Activated CD8-positive, alpha-beta memory T cell treated with anti-CD3 and anti-CD28 coated beads for 48 hours (primary cell): ENCODE measurements at places on chromosomes 2 and 18.

DNA sequence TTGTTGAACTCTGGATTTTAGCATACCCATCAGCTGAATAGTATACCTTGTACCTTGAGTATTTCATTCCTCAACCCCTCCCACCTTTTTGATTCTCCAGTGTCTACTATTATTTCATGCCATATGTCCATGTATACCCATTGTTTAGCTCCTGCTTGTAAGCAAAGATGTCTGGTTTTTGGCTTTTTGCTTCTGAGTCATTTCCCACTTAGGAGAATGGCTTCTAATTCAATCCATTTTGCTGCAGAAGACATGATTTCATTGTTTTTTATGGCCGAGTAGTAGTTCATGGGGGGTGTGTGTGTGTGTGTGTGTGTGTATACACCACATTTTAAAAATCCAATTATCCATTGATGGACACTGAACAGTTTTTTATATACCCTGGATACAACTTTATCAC, 24.3 kb upstream of the MOCOS start:
- DNase-seq = no peak

DNA sequence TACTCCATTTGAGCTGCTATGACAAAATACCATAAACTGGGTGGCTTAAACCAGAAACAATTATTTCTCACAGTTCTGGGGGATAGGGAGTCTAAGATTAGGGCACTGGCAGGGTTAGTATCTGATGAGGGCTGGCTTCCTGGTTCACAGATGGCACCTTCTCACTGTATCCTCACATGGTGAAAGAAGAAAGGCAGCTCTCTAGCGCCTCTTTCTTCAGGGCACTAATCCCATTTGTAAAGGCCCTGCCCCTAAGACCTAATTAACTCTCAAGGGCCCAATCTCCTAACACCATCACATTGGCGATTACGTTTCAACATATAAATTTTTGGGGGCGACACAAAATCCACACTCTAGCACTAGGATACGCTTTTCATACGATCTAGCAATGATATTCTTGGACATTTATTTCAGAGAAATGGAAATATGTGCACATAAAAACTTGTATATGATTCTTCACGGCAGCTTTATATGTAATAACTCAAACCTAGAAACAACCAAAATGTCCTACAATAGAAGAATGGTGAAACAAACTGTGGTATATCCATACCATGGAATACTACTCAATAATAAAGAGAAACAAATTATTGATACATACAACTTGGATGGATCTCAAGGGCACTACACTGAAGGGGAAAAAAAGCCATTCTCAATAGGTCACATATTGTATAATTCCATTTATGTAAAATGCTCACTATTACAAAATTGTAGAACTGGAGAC, 111.0 kb downstream of the BCL2L11 start:
- DNase-seq = no peak

DNA sequence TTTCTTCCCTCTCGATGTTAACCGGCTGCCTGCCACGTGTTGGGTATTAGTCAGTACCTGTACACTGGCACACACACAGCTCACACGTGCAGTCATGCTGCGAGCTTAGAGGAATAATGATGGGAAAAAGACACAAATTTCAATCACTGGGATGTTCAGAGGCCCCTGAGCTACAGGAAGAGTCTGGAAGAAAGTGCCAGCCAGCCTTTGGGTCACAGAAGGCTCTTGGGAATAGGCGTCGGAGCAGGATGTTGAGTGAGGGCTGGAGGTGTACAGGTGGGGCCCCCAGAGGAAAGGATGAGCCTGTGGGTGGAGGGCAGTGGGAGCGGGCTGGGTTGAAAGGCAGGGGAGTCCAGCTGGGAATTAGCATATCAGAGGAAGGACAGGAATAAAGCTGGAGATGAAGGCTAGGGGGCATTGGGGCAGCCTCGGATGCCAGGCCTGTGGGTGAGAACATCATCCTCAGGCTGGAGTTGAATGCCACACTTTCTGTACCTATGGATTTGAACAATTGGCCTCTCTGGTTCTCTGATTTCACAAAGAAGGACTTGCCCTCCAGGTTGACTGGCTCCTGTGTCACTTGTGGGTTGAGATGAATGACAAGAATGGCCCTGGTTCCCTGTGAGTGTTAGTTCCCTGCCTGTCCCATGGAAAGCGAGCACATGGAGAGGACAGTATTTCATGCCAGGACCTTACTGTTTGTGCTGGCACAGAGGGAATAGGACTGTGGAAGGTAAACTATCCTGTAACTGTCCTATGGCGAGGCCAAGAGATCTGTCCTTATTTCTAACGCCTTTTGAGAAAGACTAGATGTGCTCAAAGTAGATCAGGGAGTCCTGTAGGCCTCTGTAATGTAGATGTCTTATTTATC, 40.6 kb downstream of the GREB1 start:
- no peak for DNase-seq

DNA sequence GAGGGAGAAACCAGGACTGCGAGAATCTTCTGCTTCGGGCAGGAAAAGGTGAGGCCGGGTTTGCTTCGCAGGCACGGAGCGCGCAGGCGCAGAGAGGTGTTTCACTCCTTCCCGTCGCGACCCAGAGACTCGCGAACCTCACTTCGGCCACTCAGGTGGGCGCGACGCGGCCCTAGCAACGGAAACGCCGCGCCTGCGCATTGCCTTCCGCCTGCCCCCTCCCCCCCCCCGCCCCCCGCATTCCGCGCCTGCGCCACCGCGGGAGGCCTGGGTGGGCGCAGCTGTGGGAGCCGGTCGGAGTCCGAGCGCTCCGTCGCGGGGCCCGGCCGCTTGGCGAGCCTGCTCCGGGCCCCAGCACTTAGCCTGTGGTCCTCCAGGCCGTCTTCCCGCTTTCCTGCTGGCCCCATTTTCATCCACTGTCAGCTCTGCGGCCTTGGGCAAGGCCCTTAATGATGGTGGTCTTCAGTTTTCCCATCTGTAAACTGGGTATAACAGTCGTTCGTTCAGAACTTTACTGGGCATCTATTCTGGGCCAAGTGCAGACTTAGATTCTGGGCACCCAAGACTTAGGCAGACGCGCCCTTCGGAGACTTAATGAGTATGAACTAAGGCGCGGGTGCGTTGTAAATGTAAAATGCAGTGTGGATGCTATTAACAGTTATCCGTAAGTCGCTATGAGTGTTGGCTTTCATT, 62.1 kb upstream of the ACKR3 start:
- DNase-seq = peak; percentile 30

DNA sequence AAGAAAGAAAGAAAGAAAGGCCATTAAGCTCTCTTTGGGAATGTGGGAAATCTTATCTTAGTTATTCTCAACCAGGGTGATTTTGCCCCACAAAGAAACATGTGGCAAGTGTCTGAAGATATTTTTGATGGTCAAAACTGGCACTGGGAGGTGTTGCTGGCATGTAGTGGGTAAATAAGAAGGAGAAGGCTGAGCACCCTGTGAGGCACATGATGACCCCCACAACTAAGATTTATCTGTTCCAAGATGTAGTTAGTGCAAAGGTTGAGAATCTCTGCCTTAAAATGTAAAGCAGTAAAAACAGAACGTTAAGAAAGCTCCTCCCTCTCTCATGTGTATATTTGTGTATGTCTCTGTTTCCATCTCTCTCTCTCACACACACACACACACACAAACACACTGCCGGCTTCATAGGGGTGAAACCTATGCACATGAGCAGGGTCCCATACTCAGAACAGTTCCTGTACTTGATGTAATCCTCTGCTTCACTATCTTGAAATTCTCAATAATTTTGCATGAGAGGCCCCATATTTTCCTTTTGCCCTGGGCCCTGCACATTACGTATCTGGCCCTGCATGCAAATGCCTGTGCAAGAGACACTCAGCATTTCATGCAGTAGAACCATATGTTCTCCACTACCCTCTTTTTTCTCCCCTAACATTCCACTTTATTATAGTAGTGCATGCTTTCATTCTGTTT, 94.3 kb downstream of the MREG start:
- DNase-seq = no peak

DNA sequence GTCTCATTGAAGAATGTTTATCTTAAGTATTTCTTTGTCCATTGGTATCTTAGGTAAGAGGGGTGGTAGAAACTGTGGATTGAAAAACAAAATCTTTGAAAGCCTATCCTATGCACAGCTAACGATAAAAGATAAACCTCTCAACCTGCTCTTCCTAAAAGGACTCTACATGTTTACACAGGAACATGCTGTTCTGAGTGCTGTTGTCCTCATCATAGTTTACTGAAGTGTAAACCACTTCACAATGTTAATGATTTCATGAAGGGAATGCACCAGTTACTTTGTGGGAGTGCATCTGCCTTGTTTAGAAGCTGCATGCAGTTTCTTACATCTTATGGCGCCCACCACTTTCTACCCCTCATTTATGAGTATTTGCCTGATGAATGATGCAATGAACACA, 1.2 kb downstream of the ACMSD start:
- DNase-seq = no peak

DNA sequence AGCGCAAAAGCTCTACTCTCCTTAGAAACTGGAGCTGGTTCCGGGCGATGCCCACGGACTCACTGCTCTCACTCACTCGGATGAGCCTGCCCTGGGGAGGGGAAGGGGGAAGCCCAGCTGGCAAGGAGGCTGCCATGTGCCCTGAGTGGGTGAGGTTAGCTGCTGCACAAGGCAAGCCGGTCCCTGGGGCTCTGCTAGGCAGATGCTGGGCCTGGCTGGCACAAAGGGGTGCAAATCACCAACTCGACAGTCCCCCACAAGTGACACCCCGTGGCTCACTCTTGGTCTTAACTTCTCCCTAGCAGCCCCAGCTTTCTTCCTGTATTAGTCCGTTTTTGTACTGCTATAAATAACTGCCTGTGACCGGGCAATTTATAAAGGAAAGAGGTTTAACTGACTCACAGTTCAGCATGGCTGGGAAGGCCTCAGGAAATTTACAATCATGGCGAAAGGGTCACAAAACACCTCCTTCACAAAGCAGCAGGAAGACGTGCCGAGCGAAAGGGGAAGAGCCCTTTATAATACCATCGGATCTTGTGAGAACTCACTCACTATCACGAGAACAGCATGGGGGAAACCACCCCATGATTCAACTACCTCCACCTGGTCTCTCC, 33.2 kb downstream of the ADCY3 start:
- no peak for DNase-seq

DNA sequence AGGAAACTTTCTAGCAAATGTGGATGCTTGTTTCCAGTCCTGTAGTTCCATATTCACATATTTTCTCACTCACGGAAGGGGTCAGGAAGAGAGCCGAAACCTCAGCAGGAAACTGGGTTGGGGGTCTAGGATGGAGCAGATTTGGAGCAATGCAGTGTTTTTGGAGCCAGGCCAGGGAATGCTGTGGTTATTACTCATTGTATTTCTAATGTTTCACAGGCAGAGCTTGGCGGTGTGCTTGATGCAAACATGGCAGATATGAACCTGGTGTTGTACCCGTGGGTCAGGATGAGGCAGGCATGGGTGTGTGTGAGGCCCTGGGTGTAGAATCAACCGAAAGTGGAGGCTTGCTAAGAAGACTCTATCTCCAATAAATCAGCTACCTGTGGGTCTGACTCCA, 34.6 kb upstream of the ACKR3 start:
- DNase-seq = no peak

GRCh38 chr2:97982621-97983020, 13.1 kb downstream of the TMEM131 start:
- no peak for DNase-seq

DNA sequence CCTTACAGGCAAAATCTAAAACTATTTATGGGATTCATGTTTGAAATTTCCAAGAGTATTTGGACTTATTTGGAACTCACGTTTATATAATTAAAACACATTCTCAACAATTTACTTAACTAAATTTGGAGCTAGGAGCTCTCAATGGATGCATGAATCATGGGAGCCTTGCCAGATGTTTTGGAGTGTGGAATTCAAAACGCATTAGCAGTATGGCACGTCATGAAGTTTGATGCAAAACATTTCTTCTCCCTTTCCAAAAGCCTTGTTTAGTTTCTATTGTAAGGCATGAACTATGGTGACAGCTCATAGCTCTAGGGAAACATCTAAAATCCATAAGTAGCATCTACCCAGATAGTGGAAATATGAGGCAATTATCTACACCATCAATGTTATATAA, 701.6 kb downstream of the SATB2 start:
- DNase-seq = no peak
